ENCODE measurements at places on chromosomes 6 and 20.

- DNase-seq: no peak
These were observed 417.1 kb downstream of the BCKDHB start for GRCh38 chr6:80523531-80523997.

DNA sequence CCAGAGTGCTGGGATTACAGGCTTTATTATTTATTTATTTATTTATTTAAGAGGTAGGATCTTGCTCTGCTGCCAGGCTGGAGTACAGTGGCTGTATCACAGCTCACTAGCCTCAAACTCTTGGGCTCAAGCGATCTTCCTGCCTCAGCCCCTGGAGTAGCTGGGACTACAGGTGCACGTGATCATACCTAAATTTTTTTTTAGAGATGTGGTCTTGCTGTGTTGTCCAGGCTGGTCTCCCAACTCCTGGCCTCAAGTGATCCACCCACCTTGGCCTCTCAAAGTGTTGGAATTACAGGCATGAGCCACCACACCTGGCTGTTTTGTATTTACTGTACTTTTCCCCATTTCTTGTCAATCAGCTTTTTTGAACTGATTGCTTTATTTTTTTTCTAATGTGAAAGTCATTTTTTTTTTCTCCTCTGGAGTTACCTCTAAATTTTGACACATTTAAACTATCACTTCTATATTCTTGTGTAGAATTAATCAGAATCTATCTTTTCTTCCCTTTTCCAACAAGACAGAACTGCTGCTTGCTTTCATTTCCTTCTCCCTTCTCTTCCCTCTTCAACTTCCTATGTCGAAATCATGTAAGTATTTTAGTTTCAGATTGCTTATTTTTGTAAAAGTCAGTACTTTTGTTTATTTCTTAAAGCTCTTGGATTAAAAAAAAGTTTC is 12.0 kb downstream of the PANK2 start:
- no peak for DNase-seq

DNA sequence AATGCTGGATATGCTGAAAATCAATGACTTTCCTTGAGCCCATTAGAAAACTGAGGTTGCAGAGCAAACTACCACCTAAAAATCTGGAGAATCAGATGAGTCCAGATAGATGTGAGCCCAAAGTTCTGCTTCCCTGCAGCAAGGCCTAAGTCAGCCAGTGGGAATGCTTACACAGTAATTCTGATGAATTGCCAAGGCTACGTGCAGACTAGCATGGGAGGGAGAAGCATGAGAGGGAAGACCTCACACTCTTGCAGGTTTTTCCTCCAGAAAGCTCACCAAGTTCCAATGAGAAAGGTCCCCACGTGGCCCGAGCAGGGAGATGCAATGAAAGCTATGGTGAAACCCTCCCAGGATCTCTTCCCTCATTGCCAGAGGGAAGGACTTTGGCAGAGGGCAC is 104.8 kb upstream of the SIRPA start:
- DNase-seq: no peak

DNA sequence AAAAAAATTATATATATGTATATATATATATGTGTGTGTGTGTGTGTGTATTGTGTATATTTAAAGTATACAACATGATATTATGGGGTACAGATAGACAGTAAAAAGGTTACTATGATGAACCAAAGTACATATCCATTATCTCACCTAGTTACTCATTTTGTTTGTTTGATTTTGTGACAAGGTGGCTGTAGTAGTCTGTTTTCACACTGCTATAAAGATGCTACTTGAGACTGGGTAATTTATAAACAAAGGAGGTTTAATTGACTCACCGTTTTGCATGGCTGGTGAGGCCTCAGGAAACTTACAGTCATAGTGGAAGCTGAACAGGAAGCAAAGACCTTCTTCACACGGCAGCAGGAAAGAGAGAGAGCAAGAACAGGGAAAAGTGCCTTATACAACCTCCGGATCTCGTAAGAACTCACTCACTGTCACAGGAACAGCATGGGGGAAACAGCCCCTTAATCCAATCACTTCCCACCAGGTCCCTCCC is 30.2 kb upstream of the DACT2 start:
- no peak for DNase-seq

DNA sequence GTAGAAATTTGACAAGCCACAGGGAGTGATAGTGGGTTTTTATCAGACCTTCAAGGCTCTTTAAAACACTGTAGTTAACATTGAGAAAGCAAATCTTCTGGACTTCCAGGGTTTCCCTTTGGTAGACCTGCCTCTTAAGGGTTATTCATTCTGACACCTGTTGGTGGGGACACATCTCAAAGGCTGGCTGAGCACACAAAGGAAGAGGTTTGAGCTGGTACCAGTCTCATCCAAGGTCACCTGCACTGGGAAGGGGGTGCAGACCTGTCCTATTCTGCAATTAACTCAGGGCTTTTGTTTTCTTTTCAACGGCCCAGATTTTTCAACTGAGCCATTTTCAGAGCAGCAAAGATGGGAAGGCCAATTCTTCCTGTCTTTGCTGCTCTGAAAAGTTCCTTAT is 45.6 kb downstream of the EDN1 start:
- no peak for DNase-seq

- DNase-seq: no peak
These were observed 294.1 kb downstream of the BTBD9 start for GRCh38 chr6:38345586-38345985.

DNA sequence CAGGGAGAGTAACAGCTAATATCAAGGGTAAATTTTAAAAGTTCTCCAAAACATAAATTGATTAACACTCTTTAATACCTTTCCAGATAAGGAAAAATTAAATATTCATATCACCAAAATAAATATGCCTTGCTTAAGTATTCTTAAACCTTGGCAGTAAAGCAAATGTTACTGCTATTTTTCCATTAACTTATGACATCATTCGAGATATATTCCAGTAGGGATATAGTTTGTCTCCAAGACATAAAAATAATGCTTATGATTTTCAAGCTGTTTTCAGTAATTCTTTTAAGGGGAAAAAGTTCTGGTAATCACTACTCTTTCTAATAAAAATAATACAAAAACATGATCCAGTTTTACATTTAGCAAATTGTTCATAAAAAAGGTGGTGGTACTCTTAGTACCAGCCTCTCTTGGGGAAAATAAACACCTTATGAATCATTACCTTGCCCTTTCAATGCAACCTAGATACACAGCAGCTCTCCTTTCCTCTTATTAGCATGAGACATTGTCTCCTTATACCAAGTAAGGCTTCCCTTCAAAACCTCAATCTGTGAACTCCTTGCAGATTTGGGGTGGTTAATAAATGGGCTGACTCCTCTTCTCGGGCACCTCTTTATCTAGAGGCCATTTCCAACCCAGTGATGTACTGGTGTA is 31.5 kb upstream of the LTV1 start:
- DNase-seq: no peak

GRCh38 chr6:87122477-87122876 is 27.6 kb upstream of the CGA start:
- no peak for DNase-seq

DNA sequence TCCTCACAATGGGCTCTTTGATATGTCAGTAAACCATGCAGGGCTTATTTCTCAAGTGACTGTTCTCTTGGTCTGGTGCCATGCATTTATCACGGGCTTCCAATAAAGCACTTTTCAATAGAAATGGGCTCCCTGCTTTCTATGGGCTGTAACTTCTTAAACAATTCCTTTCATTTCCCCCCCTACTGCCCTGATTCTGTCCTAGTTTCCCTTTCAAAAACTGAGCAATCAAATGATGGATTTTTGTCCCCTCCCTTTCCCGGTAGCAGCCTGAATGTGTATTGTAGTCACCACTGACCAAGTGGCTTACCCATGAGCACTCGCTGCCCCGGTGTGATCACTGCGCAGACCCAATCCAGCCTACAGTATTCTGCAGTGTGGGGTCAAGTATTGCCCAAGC is 13.9 kb downstream of the RPS10 start:
- no peak for DNase-seq

DNA sequence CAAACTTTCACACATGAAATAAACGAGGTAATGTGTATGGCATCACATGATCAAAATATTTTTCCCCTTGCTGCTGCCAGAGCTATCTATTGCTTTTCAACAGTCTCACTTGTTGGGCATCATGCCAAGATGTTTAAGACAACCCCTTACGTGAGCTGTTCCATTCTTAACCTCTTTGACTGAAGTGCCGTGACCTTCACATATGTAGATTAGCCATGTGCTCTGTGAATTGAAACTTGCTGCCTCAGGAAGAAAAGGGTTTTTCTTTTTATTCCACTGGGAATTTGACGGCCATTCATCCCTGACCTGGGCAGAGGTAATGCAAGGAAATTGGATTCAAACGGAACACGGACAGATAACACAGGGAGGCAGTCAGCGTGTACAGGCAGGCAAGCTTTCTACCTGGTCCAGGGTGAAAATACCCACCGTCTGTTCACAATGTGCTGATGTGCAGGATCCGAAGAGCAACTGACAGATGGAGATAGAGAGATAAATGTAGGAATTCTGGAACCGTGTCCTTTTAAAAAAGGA is 14.2 kb downstream of the ARID1B start:
- DNase-seq: no peak

- no peak for DNase-seq
These were observed 109.2 kb downstream of the ARID1B start for GRCh38 chr6:156886409-156886808.

- DNase-seq: no peak
These were observed 16.8 kb downstream of the SFT2D1 start for GRCh38 chr6:166325383-166326042.

DNA sequence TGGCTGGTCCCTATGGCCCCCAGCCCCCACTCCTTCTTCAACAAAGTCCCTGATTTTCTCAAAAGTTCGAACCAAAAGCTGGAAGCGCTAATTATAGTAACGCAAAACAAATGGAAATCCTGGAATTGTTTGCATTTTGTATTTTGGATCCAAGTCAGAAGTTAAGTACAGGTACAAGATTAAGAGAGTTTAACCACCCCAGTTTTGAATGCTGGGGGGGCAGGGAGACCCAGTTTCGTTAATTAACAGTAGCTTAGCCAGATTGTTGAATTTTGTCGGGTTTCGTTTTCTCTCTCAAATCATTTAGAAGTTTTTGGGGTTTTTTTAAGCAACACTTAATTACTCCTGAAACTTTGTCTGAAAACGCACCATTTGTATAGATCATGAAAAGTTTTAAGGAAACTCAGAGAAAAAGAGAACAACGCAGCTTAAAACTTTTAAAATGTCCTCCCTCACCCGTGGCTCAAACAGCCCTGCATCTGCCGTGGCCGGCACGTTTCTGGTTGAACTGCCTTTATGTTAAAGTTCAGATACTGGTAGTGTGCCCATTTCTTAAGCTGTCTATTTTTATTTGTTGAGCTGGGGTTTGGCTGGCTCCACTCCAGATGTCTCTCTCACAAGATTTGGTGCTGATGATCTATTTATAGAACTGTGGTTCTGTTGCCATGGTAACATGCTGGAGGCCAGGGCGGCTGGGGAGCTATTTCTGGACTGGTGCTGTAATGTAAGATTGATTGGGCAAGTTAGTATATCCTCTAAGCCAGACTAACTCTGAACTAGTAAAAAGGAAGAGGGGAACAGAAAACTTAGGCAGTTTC is 55.0 kb downstream of the GNAS start:
- peak; percentile 96 for DNase-seq

DNA sequence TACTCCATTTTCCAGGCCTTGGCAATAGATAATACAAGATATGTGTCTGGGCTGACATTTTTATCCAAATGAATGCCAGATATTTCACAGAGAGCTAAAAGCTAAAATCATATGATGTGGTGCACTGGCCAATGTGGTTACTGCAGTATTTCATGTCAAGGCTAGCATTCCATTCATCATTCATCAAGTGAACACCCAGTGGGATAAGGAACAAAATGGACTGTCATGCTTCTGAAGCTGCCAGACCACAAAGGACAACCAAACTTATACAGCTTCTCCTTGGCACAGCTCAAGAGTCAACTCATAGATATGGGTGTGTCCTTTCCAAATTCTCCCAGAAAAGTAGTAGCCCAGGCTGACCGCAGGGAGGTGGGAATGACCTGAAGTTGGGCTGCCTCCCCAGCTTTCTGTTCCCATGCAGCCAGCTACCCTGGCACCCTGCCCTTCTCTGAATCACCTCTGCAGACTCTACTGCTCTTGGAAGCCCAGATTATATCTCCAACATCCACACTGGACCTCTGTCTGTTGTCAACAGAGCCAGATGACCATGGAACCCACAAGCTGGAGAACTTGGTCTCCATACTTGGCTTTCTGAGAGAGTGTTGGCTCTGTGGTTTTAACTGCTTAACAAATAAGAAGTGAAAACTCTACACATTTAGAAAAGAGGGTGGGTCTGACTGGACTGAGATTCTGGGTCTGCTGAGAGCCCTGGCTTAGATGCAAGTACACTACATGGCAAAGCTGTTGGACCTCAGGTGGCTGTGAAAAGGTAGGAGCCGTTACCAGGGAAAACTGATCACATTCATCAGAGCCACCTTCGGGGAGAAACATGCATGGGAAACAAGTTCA is 122.8 kb downstream of the ALDH8A1 start:
- no peak for DNase-seq

DNA sequence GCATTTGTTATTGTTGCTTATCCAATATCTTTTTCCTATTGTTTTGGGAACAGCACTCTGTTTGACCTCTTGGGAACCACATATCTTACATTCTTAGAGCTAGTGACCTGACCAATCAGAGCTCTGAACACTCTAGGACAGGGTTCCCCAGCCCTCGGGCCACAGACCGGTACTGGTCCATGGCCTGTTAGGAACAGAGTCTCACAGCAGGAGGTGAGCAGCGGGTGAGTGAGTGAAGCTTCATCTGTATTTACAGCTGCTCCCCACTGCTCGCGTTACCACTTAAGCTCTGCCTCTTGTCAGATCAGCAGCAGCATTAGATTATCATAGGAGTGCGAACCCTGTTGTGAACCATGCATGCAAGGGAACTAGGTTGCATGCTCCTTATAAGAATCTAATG is 226.0 kb upstream of the TSHZ2 start:
- DNase-seq: no peak

GRCh38 chr20:38957235-38957876 is 4.8 kb upstream of the DHX35 start:
- no peak for DNase-seq

- no peak for DNase-seq
These were observed 8.4 kb upstream of the ZSWIM1 start for GRCh38 chr20:45872626-45873025.

GRCh38 chr6:33748841-33749240 is 2.1 kb upstream of the IP6K3 start:
- DNase-seq: no peak

GRCh38 chr6:83216806-83217205 is 23.6 kb downstream of the RWDD2A start:
- DNase-seq: no peak
